ENCODE measurements at places on chromosomes 3 and 15.
A peak's percentile ranks its signal among the peaks of the same experiment; 100 is the strongest.

GRCh38 chr3:187616307-187616972 lies 53.8 kb downstream of the SST start:
- peak; percentile 51 for DNase-seq

DNA sequence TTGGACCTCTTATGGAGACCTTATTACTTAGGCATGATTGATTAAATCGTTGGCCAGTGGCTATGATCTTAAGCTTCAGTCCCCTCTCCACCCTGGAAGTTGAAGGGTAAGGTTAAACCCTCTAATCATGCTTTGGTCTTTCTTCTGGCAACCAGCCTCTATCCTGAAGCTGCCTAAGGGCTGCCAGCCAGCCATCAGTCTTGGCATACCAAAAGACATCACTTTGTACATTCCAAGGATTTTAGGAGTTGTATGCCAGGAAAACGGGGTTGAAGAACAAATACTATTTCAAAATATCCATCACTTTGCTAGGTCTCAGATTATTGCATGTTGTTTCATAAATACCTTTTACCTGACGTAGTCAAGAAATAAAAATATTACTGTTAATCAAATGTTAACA lies 28.9 kb downstream of the UBE2E2 start:
- no peak for DNase-seq

DNA sequence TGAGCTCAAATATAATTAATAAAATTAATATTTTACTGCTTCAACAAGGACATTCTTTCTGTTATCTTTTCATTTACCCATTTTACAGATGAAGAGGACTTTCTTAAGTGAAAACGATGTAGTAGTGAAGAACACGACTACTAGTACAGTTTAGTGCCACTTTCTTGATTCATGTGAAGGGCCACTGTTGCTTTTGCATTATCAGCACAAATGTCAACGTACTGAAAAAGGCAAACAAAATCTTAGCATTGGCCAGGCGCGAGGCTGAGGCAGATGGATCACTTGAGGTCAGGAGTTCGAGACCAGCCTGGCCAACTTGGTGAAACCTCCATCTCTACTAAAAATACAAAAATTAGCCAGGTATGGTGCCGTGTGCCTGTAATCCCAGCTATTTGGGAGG lies 9.5 kb downstream of the PPP1R14D start:
- no peak for DNase-seq

GRCh38 chr15:78406016-78406585 lies 31.9 kb upstream of the IREB2 start:
- no peak for DNase-seq

GRCh38 chr3:29141197-29141917 lies 139.5 kb upstream of the RBMS3 start:
- DNase-seq = no peak

DNA sequence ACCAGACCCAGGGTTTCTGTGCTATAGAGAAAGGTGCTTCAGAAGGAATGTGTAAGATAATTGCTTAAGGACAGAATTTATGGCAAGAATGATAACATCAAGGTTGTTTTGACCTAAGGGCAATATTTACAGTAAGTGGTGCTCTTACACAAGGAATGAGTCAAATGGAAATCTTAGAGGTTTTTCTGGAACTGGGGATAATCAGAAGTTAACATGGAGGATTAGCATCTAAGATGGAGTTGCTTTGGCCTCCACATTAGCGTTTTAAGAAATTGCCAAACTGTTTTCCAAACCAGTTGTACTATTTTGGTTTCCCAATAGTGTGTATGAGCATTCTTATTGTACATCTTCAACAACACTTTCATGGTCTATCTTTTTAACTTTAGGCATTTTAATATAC lies 3.1 kb downstream of the WDR93 start:
- DNase-seq = no peak

DNA sequence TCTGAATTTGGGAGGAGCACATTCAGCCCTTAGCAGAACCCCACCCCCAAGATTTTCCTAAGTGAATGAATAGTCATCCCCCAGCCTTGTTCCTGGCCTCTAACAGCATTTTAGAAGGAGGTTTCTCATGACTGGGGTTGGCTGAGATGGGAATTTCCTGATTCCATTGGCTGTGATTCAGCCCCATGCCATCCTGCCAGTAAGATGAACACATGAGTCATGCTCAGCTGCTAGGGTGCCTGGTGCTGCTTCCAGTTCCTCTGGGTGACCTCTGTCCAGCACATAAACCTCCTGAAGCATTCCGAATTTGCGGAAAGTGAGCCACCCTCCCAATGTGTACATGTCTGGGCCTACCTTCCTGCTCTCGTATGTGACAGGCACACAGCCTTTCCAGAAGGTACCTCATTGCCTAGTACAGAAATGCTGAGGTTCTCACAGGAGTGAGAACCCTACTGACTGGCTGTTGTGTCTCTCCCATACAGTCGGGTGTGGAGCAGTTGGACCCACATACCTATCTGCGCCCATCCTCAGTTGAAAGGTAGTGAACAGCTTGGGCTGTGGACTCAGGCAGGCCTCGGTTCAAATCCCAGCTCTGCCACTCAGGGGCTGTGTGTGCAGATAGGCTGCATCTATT lies 91.7 kb downstream of the APBA2 start:
- no peak for DNase-seq

DNA sequence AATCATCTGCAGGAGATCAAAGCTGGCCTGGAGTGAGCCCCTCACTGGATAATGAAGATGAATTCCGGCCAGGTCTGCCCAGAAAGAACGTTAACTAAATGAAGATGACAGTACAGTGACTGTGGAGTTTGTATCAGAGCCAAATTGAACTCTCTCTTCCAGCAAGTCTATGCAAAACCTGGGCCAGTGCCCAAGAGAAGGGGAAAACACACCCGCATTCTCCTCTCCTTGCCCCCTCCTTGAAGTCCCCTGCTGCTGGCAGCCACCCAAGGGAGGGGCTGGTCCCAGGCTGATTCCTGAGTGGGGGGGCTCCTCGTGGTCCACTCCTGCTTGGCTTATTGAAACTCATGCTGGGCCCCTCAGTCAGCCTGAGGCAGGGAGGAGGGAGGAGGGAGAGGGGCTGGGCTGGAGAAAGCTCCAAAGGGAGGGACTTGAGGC lies 155.7 kb downstream of the RAB11A start:
- DNase-seq = no peak

DNA sequence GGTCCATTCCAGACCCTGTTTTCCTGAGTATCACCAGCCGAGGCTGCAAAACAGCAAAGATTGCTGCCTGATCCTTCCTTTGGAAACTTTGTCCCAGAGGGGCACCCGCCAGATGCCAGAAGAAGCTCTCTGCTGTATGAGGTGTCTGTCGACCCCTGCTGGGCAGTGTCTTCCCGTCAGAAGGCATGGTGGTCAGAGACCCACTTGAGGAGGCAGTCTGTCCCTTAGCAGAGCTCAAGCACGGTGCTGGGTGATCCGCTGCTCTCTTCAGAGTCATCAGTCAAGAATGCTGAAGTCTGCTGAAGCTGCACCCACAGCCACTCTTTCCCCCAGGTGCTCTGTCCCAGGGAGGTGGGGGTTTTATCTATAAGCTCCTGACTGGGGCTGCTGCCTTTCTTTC lies 1121.2 kb downstream of the NSUN3 start:
- no peak for DNase-seq

- no peak for DNase-seq
These were observed 73.5 kb downstream of the MGLL start for GRCh38 chr3:127748754-127749327.

DNA sequence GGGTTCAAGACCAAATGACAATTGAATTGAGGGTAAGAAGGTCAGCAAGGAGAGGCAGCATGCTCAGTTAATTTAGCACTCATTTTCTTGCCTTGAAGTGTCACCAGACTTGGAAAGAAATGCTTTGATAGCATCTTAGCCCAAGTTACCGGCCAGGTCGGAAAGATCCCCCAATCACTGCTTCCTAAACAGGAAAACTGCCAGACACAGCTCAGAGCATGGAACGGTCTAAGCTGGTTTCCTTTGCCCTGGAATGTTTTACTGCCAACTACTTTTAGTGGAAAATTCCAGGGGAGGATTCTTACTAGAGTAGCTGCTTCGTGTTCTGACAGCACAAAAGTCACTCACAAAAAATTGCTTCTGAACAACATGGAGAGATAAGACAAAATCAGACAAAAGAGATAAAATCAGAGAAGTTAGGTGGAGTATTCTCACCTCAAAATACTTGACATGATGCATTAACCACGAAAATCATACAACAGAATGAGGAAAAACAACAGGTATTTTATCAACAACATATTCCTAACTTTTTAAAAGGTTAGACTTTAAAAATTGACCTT lies 65.5 kb downstream of the CCR4 start:
- peak; percentile 21 for DNase-seq

- no peak for DNase-seq
These were observed 38.1 kb downstream of the SLCO2A1 start for GRCh38 chr3:133991637-133992036.

GRCh38 chr15:73757571-73757970 lies 4.4 kb upstream of the INSYN1 start:
- no peak for DNase-seq

All from CD4-positive, alpha-beta T cell treated with Interleukin-2 at 100 ng/mL for 4 hours (primary cell).